ENCODE measurements at places on chromosomes 4 and X.

DNA sequence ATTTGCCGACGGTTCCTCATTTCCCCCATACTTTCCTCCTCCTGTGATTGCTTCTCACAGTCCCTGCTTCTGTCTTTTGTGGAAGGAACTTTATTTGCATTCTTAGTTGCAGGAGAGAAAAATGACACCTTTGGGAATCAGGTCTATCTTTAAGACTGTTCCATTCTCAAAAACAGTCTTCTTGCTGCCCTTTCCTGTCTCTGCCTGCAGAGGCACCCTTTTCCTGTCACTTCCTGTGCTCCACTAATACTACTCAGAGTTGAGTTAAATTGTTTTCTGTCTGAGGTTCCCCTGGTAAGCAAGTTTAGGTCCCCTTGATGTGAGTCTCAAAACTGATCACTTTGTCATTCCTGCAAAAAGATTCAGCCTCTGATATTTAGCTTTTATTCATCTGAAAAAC is 208.8 kb upstream of the CLNK start:
- no peak for DNase-seq

- peak; percentile 47 for DNase-seq
These were observed 111.0 kb downstream of the DHX15 start for GRCh38 chr4:24473309-24473721.

DNA sequence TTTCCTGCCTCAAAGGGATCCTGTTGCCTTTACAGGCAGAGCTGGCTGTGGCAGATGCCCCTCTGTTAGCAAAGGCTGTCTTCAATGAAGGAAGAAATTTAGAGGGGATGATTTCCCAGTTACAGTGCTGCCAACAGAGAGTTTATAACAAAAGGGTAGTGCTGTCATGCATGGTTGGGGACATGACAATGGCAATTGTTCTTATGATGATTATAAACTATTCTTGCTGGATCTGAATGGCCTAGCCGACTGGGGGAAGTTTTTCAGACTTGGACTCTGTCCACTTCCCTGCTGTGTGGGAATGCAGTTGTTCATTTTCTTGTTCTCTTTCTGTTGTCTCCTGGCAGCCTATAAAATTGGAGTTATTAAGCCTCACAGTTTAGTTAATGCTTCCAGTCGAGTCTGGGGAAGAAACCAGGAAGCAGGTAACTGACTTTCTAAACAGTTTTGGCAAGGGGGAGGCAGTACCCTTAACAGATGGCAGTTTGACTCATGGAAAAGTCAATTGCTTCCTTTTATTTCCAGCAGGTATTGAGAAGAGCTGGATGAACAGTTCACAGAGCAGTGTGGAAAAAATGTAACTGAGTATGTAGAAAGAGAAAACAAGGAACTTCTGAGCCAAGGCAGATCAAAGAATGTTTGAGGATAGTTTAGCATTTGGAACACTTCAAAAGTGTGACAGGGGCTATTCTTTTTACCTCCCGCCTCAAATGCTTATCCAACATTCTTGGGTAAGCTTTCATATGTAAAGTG is 582.6 kb downstream of the RAPGEF2 start:
- DNase-seq: no peak

DNA sequence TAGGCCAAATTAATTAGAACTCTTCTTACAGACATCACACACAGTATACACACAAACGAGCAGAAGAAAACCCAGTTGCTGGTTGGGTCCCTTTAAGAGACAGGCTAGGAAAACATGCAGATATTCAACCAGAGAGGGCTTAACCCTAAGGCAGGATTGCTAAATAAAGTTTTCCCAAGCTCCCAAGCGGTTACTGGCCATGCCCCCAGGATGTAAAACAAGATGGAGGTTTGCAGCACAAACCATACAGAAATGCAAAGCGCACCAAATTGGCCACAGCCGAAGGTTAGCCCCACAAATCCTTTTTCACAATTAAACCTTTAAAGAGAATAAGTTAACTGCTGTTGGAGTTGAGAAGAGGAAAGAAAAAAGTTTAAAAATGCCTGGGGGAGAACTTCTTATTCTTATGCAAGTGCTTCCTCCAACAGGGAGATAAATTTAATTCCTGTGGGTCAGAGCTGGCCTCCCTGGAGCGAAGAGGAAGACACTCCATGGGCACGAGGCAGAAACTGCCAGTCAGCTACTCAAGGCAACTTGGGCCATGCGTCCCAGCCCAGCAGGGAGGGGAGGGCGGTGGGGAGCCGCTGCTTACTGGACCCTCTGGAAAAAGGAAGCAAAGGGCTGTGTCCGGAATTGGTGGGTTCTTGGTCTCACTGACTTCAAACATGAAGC is 167.6 kb upstream of the ARSJ start:
- DNase-seq: no peak

GRCh38 chr4:16687845-16688244 is 210.6 kb downstream of the LDB2 start:
- DNase-seq: no peak

DNA sequence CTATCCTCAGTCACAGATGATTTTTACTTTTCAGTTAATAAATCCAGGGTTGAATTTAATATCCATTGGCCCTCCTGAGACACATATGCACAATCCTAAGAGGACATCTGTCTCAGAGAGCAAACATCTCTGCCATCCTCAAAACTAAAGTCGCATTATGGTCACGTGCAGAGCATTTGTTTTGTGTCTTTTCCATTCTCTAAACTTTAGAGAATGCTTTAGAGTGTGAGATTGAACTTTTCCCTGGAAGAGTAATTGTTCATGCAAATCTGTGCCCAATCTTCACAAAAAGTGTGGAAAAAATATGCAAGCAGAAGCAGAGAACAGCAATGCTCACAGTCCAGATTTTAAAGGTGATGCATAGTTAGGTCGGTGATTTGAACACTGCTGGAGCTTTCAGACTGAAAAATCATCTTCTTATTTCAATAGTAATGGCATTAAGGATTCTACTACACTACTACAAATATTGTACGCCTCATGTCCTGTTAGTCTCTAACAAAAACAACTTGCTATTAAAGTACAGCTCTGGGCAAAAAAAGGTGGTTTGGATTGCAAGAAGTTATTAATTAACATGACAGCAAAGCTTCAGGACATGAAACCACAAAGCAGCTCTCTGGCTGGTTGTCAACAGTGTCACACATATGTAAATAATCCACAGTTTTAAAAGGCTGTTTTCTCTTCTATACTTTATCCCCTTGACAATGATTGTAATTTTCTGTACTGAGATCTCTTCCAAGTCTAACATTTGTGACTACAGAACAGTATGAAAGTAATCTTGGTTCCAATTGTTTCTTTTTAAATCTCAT is 19.9 kb downstream of the DCHS2 start:
- DNase-seq: no peak

DNA sequence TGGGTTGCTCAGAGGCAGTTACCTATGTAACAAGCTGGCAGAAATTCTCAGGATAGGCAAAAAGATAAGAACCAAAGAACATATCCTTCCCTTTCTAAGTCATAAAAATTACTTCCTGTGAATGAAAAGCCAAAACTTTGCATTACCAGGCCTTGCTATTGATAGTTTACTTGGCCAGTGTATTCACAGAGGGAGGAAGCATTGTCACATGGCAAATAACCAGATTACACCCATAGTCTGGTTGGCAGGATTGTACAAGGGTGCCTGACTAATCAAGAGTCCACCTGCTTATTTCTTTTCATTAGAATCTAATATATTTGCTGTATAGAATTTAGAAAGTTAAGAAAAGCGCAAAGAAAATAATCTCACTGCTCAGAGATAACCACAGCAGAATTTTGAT is 14.1 kb downstream of the XIAP start:
- no peak for DNase-seq

GRCh38 chrX:115616943-115617563 is 56.1 kb downstream of the PLS3 start:
- no peak for DNase-seq
